ENCODE measurements at places on chromosomes 5 and 9.

DNA sequence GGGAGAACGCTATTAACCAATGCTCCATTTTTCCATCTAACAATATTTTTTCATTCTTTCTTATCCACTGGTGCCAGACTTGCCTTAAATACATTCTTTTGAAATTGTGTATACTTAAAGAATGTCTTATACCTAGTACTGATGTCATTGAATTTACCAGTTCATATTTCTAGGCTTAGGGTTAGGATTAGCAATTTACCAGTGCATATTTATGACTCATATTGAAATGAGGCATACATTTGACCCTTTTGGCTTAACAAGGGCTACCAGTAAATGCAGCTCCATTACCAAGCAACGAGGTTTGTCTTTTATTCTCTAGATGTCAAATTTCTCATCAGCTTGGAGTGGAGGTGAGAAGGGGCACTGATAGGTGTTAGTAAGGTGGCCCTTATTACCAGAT is 89.5 kb downstream of the CDH9 start:
- no peak for DNase-seq

DNA sequence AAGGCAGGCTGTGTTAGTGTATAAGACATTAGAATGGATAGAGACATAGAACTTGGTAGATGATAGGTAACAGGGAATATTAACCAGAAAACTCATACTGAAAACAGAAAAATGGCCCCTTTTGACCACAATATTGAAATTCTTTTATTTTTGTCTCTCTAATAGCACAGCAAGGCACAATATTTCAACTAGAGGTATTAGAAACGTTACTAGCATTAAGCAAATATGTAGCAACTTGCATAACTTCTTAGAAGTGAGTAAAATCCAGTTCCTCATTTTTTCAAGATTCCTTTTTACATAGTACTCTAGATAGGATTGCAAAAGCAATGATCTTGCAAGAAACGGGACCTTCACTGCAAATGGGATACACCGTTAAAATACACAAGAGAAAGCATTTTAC is 102.7 kb upstream of the VCAN start:
- no peak for DNase-seq

- DNase-seq, result no peak
Observed at GRCh38 chr9:103245369-103245768, 250.2 kb downstream of the CYLC2 start.

- no peak for DNase-seq
Observed at GRCh38 chr9:122004589-122004988, 88.5 kb downstream of the TTLL11 start.

- no peak for DNase-seq
Observed at GRCh38 chr9:92426501-92427145, 2.4 kb upstream of the OMD start.

DNA sequence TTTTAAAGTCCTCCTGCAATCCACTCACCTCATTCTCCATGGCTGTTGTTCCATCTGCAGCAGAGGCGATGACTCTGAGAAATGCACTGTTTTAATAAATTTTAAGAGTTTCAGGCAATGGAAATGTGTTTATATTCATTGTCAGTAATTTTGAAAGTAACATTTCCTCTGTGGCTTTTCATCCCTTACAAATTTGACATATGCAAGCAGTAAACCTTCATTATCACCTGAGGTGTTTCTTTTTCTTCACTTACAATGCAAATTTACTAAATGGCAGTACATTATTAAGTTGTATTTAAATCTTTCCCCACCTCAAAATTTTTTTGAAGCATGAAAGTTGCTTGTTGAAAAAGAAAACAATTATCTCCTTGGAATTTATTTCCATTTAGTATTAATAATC is 136.9 kb downstream of the DIRAS2 start:
- no peak for DNase-seq

DNA sequence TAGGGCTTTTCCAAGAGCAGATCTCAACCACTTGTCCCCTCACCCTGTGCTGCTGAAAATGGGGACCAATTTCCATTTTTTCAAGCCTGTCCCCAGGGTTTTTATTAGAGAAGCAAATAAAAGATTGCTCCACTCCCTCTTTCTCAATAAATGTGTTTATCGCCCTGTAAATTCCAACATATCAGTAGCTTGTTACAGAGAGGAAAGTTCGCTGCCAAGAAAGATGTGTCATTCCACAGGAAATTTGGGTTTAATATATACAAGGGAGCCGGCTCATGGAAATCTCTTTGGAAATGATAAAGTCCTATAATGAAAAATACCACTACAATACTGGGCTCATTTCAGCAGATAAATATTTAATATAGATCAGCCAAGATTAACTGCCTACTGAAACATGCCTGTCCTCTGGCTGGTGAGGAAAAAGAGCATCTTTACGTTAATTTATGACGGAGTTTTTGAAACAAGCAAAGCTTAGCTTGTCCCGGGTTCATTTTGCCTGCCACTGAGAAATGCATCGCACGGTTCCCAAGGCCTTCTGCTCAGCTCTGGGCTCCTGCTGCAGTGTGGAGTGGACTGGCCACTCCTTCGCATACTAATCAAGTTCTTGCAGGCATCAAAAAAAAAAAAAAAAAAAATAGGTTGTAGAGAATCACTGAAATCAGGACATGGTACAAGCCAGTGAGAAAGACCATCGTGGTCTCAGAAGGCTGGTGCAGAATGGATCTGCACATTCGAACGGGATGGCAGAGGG is 84.5 kb downstream of the BRINP1 start:
- DNase-seq, result no peak

- no peak for DNase-seq
Observed at GRCh38 chr5:74949976-74950375, 83.8 kb upstream of the FAM169A start.

DNA sequence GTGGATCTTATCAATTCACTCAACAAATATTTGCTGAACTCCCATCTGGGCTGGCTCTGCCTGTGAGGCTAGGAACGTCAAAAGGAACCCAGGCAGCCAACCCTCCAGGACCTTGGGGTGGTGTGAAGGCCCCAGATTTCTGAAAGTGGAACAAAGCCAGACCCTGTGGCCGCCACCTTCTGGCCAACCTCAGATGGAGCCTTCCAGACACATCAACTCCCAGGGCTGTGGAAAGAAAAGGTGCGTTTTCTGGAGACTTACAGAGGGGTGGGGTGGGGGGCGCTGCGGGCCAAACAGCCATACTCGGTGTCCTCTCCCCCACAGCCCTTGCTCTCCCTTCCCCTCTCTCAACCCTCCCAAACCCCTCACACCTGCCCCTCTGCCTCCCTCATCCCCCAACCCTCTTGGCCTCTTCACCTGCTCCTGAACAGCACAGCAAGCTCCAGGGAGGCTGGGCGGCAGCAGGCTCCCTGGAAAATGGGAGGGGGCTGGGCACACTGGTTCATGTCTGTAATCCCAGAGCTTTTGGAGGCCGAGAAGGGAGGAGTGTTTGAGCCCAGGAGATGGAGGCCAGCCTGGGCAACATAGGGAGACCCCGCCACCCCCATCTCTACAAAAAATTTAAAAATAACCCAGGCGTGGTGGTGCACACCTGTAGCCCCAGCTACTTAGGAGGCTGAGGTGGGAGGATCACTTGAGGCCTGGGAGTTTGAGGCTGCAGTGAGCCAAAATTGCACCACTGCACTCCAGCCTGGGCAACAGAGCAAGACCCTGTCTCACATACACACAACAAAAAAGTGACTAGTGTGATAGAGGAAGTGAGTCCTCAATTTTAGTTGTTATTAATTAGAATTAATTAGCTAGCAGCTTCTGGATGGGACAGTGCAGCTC is 45.0 kb upstream of the PRRC2B start:
- DNase-seq, result no peak

All from NCI-H2029 treated with DMSO at 0.1 percent for 48 hours (cell line).